ENCODE measurements at places on chromosomes 3 and 15.

- DNase-seq = no peak
Measured at GRCh38 chr15:89175617-89176191, 45.7 kb downstream of the RLBP1 start.

GRCh38 chr3:185680231-185680630 is 94.1 kb downstream of the SENP2 start:
- DNase-seq = no peak

DNA sequence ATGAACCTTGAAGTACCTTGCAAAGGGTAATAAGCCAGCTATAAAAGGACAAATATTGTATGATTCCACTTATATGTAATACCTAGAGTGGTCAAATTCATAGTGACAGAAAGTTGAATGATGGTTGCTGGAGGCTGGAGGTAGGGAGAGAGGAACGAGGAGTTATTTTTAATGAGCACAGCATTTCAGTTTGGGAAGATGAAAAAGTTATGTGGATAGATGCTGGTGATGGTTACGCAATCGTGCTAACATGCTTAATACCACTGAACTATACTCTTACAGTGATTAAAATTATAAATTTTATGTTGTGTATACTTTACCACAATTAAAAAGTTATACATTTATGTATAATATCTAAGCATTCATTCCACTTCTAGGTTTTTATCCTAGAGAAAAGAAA is 168.6 kb downstream of the GRM7 start:
- DNase-seq = no peak

- no peak for DNase-seq
Measured at GRCh38 chr3:54791501-54792156, 136.2 kb downstream of the LRTM1 start.

GRCh38 chr3:69065318-69065964 is 13.3 kb upstream of the TMF1 start:
- DNase-seq = peak; percentile 30

All from activated T-cell treated with anti-CD3 and anti-CD28 coated beads, Interleukin-2, amount 50 U/mL, for 48 hours (primary cell).